ENCODE measurements at places on chromosomes 16 and 17.

GRCh38 chr16:25279491-25279890, 21.8 kb upstream of the ZKSCAN2 start:
- DNase-seq = no peak

- DNase-seq = peak; percentile 37
Observed at GRCh38 chr17:76710863-76711611, at the start of gene MXRA7. Gene MXRA7 (minus strand): TSS chr17:76710965. CDS start chr17:76710946, 19 bp downstream.

DNA sequence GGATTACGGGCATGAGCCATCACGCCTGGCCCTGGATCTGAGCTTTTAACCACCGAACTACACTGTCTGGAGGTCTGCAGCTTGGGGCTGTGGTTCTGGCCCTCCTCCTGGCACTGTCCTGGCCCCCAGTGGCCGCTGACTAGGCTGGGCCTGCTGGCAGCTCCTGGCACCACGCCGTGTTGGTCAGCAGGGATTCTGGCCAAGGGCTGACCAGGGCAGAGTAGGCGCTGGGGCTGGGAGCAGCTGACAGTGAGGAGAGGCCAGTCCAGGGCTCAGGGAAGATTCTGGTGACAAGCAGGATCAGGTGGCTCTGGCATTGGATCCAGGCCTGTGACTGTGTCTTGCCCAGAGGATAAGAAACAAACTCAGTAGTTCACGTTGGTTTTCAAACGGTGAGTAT, 14.6 kb downstream of the EEF2K start:
- DNase-seq = no peak

DNA sequence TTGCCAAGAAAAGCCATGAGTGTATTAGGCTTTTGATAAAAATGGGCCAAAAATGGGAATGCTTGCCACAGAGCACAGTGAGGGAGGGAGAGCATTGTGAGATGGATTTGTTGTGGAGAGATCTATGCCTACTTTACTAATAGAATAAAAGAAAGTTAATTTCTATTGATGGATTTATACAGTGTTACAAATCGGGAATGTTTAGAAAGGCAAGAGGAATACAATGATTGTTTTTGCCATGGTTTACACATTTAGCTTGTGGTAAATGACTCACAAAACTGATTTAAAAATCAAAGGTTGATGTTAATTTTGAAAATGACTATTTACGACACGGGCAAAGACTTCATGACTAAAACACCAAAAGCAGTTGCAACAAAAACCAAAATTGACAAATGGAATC, 16.6 kb downstream of the CCL4 start:
- DNase-seq = no peak

GRCh38 chr16:56637814-56638750, at the start of gene MT1A:
Gene MT1A (plus strand): TSS chr16:56638666. CDS start chr16:56638739, 73 bp downstream.
- no peak for DNase-seq

- DNase-seq = no peak
Observed at GRCh38 chr16:73713778-73714495, 582.7 kb upstream of the PSMD7 start.

DNA sequence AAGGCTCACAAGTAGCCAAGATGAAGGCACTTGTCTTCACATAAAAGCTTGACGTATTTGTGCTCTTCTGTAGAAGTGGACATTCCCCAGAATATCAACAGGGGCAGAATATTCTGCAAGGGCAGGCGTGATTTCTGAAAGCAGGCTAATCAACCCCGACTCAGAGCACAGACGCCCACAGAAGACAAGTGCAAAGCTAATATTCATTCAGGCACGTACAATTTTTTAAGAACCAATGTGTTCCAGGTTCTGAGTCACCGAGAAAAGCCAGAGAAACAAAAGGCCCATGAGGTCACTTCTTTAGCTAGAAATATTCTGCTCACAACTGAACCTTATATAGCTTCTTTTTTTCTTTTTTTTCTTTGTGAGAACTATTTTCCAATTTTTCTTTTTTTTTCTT, 121.6 kb downstream of the DNAH9 start:
- no peak for DNase-seq

Data from COR-L47 (cell line).